Osteoblast (primary cell): ENCODE measurements at places on chromosomes 11 and 22. TPM values are rescaled to one million over a fixed set of nuclear protein-coding genes. Genes with fewer than 3 reads are reported as not detected.

Gene LUZP2
- total RNA-seq, result not detected in 2 replicates

Gene OR2D2
- 0.36 and 0.88 TPM in 2 replicates for total RNA-seq

Gene CDCA5
- 2.1 and 3.3 TPM in 2 replicates for total RNA-seq

Gene ART1
- total RNA-seq, result not detected in 2 replicates

Gene WNT7B
- total RNA-seq, result 0.59 TPM in 1 of 2 replicates, not detected in the other

Gene VPREB1
- not detected in 2 replicates for total RNA-seq

Gene USP2
- total RNA-seq, result 0.29 and 0.36 TPM in 2 replicates

Gene NPAS4
- total RNA-seq, result 0.36 TPM in 1 of 2 replicates, not detected in the other

Gene INS
- not detected in 2 replicates for total RNA-seq

Gene THYN1
- total RNA-seq, result 36.2 and 42.0 TPM in 2 replicates

Gene CDKN1C
- 10.9 and 13.3 TPM in 2 replicates for total RNA-seq

GRCh38 chr11:66032957-66033735, 6.9 kb upstream of the CATSPER1 start:
- no peaks in the 10 kb centered on the region for H3K27me3 ChIP-seq
- peak; percentile 47 for DNase-seq
- H3K36me3 ChIP-seq, result no peaks in the 10 kb centered on the region
- H3K27ac ChIP-seq, result no peak overlapping the region
- H3K4me3 ChIP-seq, result no peak overlapping the region

DNA sequence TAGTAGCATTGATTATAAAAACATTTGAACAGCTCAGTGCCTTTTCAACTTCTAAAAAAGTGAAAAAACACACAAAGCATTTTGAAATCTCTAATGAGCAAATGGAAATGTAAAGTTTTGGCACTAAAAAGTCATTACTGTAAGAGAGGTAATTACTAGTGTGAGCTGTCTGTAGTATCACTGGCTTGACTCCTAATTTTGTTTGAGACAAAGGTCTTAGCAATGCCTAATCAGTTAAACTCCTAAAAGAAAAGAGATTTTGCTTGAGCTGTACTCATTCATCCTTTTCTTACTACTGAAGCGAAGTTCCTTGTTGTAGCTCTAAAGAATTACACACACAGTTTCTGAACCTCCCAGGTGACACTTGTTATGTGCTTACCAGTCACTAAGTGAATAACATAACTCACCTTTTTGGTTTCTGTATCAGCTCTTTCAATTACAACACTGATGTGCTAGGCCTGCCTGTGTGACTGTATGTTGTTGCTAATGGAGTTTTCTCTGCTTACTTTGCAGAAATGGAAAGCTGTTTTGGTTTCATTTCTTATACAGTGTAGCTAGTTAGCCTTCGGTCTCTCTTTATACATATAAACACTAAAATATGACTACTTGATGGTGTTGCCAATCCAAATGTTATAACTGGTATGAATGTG, 924.4 kb upstream of the TENM4 start:
- H3K27me3 ChIP-seq, result no peaks in the 10 kb centered on the region
- H3K4me1 ChIP-seq, result no peaks in the 10 kb centered on the region
- no peaks in the 10 kb centered on the region for H3K36me3 ChIP-seq
- no peak overlapping the region for H3K27ac ChIP-seq
- H3K4me3 ChIP-seq, result no peak overlapping the region
- no peak for DNase-seq

DNA sequence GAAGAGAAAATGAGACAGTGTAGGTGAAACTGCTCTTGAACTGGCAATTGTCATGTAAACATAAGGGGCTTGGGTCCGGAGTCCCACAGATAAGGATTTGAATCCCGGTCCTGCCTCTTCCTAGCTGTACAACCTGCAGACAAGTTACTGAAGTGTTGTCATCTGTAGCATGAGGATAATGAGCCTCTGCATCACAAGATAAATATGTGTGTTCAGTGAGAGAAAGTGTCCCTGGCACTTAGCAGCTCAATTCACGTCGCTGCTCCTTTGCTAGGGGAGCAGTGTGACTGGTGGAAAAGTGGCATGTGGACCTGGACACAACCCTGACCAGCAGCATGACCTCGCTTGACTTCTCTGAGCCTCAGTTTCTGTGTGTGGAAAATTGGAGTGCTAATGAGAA, 73.7 kb upstream of the NECTIN1 start:
- H3K27ac ChIP-seq, result no peak overlapping the region
- no peak for DNase-seq
- peaks cover 37% of the 10 kb centered on the region for H3K27me3 ChIP-seq
- H3K4me1 ChIP-seq, result no peaks in the 10 kb centered on the region
- no peaks in the 10 kb centered on the region for H3K36me3 ChIP-seq
- H3K4me3 ChIP-seq, result no peak overlapping the region

- no peaks in the 10 kb centered on the region for H3K27me3 ChIP-seq
- H3K36me3 ChIP-seq, result peaks cover 51% of the 10 kb centered on the region
- H3K27ac ChIP-seq, result no peak overlapping the region
- no peak for DNase-seq
- no peak overlapping the region for H3K4me3 ChIP-seq
Observed at GRCh38 chr11:27370374-27370773, 7.4 kb upstream of the CCDC34 start.

- H3K27me3 ChIP-seq, result no peaks in the 10 kb centered on the region
- no peak for DNase-seq
- H3K4me1 ChIP-seq, result no peaks in the 10 kb centered on the region
- H3K4me3 ChIP-seq, result no peak overlapping the region
Observed at GRCh38 chr11:36115378-36115801, 171.5 kb downstream of the LDLRAD3 start.

DNA sequence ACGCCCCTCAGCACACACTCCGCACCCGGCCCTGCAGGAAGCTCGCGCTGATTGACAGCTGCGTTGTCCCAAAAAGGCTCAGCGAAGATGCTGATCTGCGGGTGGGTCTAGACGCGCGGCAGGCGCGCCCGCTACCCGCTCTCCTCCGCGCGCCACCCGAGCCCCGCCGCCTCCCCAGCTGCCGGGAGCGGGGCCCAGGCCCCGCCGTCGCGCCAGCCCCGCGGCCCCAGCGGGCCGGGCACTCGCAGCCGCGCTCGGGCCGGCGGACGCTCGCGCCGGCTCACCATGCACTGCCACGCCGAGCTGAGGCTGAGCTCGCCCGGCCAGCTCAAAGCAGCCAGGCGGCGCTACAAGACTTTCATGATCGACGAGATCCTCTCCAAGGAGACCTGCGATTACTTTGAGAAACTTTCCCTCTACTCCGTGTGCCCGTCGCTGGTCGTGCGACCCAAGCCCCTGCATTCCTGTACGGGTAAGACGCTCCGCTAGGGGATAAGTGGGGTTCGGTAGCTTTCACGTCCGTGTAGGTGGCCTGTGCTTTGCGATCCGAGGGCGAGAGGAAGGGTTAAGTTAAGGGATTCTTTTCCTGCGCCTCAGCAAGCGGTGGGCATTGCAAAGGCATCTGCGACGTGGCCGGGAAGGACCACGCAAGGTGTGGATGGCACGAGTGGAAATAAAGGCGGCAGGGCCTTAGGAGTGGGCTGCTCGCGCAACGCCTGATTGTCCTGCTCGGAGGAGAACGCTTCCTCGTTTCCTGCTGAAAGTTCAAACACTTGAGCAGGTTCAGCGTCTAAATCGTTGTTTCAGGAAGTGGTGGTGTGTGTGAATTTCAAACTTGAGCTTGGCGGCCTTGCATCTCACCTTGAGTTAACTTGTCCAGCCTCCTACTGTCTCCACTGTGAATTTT, at the start of gene BARX2:
Gene BARX2 (plus strand): TSS at position 98 of the 907 bp plus-strand sequence. CDS start 188 bp downstream, at position 286.
- H3K27ac ChIP-seq, result no peak within 1 kb of the TSS
- H3K36me3 ChIP-seq, result no peaks in the 10 kb centered on the region
- peak within 1 kb of the TSS; percentile 2 for H3K4me3 ChIP-seq

DNA sequence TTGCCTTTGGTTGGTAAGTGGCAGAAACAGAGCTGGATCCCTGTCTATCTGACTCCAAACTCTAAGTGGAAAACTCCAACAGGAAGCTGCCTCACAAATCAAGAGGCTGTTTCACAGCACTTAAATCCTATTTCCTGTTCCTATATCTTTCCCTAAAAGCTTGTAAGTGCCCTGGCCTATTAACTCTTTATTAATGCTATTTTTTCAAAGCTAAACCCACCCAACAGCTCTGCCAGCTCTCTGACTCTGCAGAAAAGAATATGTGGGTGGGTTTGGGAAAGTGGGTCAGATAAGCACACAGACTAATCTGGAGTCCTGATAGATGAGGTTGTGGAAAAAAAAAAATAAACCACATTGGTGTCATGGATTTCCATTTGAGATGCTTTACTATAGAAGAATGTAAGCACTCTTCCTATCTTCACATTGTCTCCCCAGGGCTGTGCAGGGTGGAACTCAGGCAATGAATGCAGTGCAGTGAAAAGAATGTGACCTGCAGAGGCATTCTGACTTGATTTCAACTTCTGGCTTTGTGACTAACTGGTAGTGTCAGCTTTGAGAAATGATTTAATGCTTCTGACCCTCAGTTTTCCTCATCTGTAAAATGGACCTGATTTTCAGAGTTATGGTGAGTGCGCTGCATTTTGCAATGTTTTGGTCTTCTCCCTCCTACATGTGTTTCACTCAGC, 125.6 kb downstream of the AASDHPPT start:
- no peaks in the 10 kb centered on the region for H3K36me3 ChIP-seq
- no peak overlapping the region for H3K4me3 ChIP-seq
- H3K4me1 ChIP-seq, result no peaks in the 10 kb centered on the region
- H3K27ac ChIP-seq, result no peak overlapping the region
- DNase-seq, result no peak

DNA sequence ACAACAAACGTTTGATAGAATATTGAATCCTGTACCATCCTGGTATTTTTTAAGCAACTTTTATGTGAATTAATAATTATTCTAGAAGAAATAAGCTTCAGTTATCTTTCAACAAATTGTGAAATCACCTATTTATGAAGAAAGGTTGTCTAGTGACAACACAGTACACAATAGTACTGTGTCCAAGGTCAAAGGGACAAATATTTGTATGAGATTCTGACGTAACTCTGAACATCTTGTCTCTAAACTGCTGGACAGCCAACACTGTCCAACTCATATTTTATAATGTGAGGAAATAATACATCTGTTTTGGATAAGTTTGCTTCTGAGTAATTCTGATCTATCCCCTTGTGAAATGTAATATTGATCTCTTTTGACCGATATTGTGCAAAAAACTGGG, 18.9 kb downstream of the CASP5 start:
- no peaks in the 10 kb centered on the region for H3K27me3 ChIP-seq
- no peak overlapping the region for H3K4me3 ChIP-seq
- no peaks in the 10 kb centered on the region for H3K36me3 ChIP-seq
- DNase-seq, result no peak

DNA sequence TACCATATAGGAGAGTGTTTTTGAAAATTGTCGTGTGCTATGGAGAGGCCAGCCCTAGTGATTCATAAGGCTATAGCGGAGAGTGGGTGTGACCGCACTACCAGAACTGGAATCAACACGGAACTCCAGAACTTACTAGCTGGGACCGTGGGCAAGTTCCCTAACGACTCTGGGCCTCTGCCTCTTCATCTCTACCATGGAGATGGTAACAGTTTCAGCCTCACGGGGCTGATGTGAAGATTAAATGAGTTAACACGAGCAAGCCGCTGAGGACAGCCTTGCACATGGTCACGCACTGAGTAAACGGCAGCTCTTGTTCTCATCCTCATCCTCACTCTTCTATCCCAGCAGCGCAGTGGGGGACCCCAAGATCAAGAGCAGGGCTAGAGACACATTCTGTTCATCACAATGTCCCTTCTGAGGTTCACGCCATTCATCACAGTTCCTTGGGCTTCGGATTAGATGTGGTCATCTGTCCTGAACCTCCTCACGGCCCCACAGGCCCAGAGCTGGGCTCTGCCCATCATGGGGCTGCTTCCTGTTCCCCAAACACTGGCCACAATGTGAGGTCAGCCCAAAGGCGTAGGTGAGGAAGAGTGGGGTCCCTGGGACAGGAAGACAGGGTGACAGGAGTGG, 47.2 kb upstream of the CD5 start:
- no peak for DNase-seq
- no peak overlapping the region for H3K4me3 ChIP-seq
- no peak overlapping the region for H3K27ac ChIP-seq
- H3K36me3 ChIP-seq, result no peaks in the 10 kb centered on the region
- H3K27me3 ChIP-seq, result peaks cover 6% of the 10 kb centered on the region

- DNase-seq, result no peak
- H3K36me3 ChIP-seq, result no peaks in the 10 kb centered on the region
- no peak overlapping the region for H3K27ac ChIP-seq
- no peak overlapping the region for H3K4me3 ChIP-seq
- peaks cover 39% of the 10 kb centered on the region for H3K4me1 ChIP-seq
Observed at GRCh38 chr11:78786086-78786485, 211.4 kb upstream of the NARS2 start.

GRCh38 chr11:57364851-57365660, 15.9 kb downstream of the PRG3 start:
- peaks cover 7% of the 10 kb centered on the region for H3K27me3 ChIP-seq
- no peak overlapping the region for H3K4me3 ChIP-seq
- DNase-seq, result no peak
- H3K4me1 ChIP-seq, result peaks cover 1% of the 10 kb centered on the region

DNA sequence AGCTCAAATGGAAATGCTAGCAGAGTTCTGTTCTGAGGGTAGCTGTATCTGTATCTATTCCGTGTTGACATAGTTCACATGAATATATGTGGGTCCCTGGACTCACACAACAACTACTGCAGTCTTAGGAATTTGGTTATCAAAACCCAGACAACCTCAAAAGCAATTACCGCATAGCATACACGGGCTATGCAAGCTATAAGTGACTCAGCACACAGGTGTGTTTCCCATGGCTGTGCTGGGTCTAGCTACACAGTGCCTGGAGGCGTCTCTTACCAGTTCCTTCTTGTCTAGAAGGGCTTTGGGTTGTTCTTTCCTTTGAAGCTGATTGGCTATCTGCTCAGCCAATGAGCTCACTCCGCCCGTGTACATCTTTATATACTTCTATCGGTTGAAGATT, 98.2 kb upstream of the BID start:
- H3K4me1 ChIP-seq, result no peaks in the 10 kb centered on the region
- H3K4me3 ChIP-seq, result no peak overlapping the region
- peaks cover 40% of the 10 kb centered on the region for H3K36me3 ChIP-seq
- no peak overlapping the region for H3K27ac ChIP-seq

DNA sequence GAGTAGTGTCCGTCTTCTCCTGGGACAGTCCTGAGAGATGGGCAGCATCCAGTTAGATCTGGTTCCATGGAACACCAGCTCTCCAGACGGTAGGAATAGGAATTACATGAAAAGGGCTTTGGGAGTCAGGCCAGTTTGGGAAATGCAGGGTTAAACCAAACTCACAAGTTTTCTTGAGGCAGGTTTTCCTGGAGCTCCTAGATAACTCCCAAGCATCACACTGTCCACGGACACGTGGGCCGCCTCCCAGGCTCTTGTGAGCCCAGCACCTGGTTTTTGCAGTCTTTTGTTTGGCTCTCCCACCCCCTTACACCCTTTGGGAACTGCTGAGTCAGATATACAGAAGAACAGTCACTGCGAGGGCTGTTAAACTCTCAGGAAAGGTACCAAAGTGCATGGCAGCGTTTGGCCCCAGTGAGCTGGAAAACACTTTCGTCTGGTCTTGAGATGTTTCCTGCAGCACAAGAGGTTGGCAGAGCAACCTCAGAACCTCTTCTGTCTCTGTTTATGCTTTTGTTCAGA, 90.0 kb downstream of the BCR start:
- peaks cover 22% of the 10 kb centered on the region for H3K36me3 ChIP-seq
- DNase-seq, result no peak
- H3K4me3 ChIP-seq, result no peak overlapping the region

DNA sequence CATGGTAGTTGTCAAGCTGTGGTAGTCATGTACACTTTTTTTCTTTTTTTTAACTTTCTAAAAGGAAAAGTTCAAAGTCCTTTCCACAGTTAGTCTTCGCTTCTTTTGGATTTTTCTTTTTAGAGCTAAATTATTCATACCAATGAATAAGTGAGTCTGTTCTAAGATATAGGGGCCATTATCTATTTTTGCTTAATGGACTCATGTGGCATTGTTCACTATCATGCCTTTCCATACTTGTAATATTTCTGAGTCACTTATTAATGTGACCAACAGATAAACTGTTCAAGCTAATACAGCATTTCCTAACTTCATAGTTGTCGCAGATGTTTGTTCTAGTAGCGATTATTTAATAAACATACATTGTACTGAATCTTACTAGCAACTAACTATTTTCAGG, 8.0 kb upstream of the B3GNT6 start:
- H3K27me3 ChIP-seq, result peaks cover 21% of the 10 kb centered on the region
- no peak overlapping the region for H3K4me3 ChIP-seq
